ENCODE measurements at places on chromosomes 3 and 15. TPM values are rescaled to one million over a fixed set of nuclear protein-coding genes. Genes with fewer than 3 reads are reported as not detected.

DNA sequence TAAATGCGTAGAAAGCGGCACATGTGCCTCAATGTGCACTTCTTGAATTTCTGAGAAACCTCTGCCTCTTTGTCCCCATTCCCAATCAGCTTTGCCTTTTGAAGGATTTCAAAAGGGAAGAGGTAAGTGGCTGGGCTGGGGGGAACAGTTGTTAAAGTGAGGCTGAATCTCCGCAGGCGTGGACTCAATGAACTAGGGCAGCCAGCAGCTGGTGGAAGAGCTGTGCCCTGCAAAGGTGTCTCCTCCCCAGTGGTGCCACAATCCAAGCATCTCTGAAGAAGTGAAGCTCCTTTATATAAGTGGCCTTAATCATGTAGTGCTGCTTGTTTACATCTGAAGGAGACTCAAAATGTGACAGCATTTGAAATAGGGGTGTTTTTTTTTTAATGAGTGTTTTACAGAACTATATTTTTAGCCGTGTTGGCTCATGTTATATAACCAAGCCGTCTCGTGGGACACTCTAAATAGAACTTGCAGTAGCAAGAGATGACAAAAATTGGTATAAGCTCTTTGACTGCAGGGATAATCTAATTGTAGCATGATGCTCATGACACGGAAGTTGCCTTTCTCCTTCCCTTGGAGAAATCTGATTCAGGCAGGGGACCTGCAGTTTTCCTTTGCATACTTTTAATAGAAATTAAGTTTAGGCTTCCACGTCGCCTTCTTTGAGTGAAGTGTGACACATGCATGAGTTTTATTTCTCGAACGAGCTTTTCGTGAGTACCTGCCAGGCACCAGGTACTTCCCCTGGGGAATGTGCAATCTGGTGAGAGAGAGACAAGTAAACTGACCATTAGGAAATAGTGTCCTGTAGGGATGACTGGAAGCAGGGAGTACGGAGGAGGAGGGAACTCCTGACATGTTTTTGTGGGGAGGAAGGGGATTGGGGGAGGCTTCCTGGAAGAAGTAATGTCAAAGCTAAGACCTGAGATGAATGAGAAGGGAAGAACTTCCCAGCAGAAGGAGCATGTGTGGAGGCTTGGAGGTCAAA, 179.7 kb upstream of the BHLHE40 start:
- H3K4me3 ChIP-seq, result no peak overlapping the region
- no peaks in the 10 kb centered on the region for H3K4me1 ChIP-seq
- no peaks in the 10 kb centered on the region for H3K27me3 ChIP-seq
- DNase-seq, result no peak
- H3K36me3 ChIP-seq, result peaks cover 13% of the 10 kb centered on the region

- H3K4me1 ChIP-seq, result no peaks in the 10 kb centered on the region
- no peaks in the 10 kb centered on the region for H3K36me3 ChIP-seq
- H3K27ac ChIP-seq, result no peak overlapping the region
- no peak overlapping the region for H3K4me3 ChIP-seq
- H3K27me3 ChIP-seq, result no peaks in the 10 kb centered on the region
- peak; percentile 12 for DNase-seq
Measured at GRCh38 chr3:81955878-81956277, 194.4 kb upstream of the GBE1 start.

GRCh38 chr3:3552761-3553160, 246.5 kb upstream of the LRRN1 start:
- no peaks in the 10 kb centered on the region for H3K36me3 ChIP-seq
- no peak for DNase-seq
- no peaks in the 10 kb centered on the region for H3K27me3 ChIP-seq
- H3K27ac ChIP-seq, result no peak overlapping the region

GRCh38 chr15:76576523-76577279, 240.1 kb downstream of the ISL2 start:
- H3K4me3 ChIP-seq, result no peak overlapping the region
- H3K4me1 ChIP-seq, result peaks cover 7% of the 10 kb centered on the region
- no peaks in the 10 kb centered on the region for H3K36me3 ChIP-seq
- DNase-seq, result peak; percentile 72

AHSG gene
- total RNA-seq, result not detected

CYP8B1 gene
- total RNA-seq, result not detected

TICRR gene
- total RNA-seq, result 1.8 TPM

SMCO1 gene
- total RNA-seq, result not detected

KBTBD12 gene
- 1.2 TPM for total RNA-seq

Measured in left lung (tissue), 14 donors.